ENCODE measurements at places on chromosomes 12 and 14.

GRCh38 chr12:47102406-47102805 is 22.6 kb upstream of the AMIGO2 start:
- DNase-seq: no peak

GRCh38 chr12:83136411-83136810 is 449.7 kb downstream of the TMTC2 start:
- no peak for DNase-seq

- DNase-seq: no peak
These were observed 19.7 kb upstream of the LRTM2 start for GRCh38 chr12:1800401-1801302.

DNA sequence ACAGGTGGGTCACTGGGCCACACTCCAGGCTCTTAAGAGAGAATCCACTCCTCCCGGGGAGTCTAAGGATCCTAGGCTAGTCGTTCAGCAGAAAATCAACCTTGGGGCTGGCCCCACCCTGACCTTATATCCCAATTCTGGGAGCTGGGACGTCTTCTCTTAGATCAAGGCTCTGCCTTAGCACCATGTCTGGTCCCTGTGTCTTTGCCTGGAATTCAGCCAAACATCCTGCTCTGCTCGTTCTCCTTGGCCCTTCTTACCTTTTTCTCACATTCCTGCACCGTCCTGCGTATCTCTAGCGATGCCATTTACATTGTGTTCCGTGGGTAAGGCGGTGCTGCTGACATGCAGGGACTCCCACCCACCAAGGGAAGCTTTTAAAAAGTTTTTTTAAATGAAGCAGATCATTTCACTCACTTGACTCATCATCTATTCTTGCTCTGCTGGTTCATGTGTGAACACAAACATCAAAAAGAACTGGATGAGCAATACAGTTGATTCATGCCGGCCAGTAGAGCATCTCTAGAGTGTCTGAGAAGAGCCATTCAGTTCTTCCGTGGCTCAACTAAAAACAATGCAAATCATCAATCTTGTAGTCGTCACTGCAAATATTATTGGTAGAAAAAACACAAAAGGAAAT is 50.2 kb downstream of the KCNK13 start:
- no peak for DNase-seq

GRCh38 chr12:46664761-46665287 is 161.0 kb downstream of the SLC38A4 start:
- peak; percentile 10 for DNase-seq

DNA sequence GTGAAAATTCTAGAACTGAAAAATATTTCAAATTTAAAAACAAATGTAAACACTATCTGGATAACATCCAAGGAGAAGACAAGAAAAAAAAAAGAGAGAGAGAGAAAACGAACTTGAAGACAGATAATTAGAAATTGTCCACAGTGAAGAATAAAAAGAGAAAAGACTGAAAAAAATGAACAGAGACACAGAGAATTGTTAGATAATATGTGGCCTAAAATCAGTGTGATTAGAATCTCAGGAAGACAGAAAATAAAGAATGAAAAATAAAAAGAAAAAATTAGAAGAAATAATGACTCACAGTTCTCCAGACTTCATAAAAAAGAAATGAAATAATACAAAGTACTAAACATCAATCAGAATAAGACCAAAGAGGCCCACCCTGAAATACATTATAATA is 1209.3 kb downstream of the FSCB start:
- no peak for DNase-seq

- peak; percentile 19 for DNase-seq
These were observed 44.0 kb downstream of the ARMH4 start for GRCh38 chr14:58107947-58108552.

DNA sequence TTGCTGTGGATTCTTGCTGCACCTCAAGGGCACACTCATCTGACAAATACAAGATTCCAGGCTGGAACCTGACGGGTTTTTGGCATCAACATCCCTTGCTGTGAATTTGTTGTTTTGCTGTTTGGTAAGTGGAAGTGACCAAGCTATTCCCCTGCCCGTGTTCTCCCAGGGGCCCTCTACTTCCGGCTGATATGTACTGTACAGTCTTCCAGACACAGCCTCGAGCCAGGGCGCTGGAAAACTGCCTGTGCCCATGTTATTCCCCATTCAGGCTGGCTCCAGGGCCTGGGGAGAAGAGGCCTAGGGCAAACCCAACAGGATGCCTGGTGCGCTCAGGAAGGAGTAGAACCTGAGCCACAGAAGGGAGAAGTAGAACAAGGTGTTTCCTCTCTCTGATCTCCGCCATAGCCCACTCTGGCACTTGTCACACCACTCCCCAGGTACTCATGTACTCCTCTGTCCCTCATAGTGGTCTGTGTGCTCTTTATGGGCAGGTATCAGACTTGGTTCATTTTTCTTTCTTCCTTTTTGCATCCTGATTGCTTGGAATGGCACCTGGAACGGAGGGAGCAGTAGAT is 67.8 kb upstream of the LTA4H start:
- DNase-seq: no peak

DNA sequence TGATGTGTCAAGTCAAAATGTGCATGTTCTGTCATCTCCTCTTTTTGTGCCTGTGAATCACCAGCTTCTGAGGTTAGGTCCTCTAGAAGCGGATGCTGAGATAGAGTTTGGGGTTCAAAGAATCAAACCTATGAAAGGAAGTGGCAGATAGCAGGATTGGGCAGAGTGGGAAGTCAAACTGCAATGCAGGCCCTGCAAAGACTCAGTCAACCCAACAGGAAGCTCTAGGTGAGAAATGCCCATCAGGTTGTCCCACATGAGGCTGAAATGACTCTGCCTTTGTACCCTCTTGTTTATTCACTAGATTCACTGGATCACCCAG is 4.5 kb upstream of the MIA2 start:
- DNase-seq: no peak

DNA sequence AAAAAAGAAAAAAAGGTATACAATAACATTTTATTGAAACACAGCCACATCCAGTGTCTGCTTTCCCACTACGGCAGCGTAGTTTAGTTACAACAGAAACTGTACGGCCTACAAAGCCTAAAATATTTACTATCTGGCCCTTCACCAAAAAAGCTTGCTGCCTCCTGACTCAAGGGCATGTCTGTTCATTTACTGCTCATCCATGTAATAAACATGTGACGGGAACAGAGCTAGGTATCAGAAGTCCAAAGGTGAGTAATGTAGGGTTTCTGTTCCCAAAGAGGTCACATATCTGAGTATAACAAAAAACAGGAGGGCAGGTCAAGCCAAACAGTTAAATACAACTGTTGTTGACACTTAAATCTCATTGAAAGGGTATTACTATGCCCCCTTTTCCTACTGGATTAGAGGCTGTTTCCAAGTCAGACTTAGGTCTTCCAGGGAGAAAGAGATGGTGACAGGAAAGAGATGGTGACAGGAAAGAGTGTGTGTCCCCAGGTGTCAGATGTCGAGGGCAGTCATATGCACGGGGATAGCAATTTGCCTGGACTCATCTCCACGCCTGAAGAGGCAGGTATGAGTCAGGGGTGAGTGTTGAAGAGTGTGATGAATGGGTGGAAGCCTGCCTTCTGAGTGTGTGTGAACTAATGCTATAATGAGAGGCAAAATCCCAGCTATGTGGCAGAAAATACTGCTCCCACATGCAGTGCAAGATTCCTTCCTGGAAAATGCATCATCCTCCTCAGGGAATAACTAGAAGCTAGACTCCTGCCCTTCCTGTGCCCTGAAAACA is 77.7 kb downstream of the MAP3K9 start:
- DNase-seq: no peak

DNA sequence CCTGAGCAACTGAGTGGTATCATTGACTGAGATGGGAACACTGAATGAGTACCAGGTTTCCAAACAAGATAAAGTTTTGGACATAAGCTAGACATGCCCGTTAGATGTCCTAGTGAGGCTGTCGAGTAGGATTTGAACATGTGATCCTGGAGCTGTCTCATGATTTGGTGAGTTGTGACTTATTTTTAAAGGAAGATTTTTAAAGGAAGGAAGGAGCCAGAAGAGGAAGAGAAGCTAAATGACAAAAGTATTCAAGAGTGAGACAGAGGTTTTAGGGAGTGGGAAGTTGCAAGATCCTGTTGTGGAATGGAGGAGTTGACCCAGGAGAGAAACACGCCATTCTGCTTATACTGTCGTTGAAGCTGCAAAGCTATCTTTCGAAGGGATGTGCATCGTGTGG is 82.1 kb downstream of the SAMD4A start:
- no peak for DNase-seq

- no peak for DNase-seq
These were observed 697 bp upstream of the DNAJC14 start for GRCh38 chr12:55829967-55830600.

Measured in GM12864 (cell line).